Aorta (tissue), 5 donors: ENCODE measurements at places on chromosomes 5 and 9. TPM values are rescaled to one million over a fixed set of nuclear protein-coding genes. Genes with fewer than 3 reads are reported as not detected.

CD274 gene
- total RNA-seq: 5.7 TPM

CLTA gene
- total RNA-seq: 118 TPM

GRCh38 chr9:136339173-136339957 lies 12.0 kb downstream of the GPSM1 start:
- DNase-seq: no peak

- no peak for DNase-seq
These were observed 61.7 kb downstream of the SLC38A9 start for GRCh38 chr5:55650386-55650785.
